ENCODE measurements at places on chromosomes 5 and 9.

GRCh38 chr9:129556491-129557191 is 64.3 kb downstream of the C9orf50 start:
- DNase-seq: no peak

DNA sequence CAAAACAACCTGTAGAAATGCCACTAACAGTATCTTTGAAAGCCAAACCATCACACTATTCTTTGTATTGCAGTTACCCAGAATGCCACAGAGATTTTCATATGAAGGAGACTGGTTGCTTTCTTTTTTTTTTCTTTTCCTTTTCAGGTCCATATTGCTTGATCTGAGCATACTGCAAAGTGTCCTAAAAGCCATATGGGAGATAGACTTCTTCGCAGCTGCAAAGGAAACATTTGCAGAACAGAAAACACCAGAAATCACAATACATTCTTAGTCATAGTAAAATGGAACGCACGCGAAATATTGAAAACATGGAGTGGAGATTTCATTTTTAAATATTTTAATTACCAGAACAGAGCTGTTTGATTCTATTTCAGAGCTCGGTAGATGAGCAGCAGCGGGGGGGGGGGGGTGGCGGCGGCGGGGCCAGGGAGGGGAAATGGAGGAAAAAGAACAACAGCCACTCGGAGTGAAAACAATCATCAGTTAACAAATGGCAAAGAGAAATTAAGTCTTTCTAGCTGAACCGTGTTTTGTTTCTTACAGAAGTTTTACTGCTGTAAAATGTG is 284.1 kb downstream of the NFIB start:
- no peak for DNase-seq

DNA sequence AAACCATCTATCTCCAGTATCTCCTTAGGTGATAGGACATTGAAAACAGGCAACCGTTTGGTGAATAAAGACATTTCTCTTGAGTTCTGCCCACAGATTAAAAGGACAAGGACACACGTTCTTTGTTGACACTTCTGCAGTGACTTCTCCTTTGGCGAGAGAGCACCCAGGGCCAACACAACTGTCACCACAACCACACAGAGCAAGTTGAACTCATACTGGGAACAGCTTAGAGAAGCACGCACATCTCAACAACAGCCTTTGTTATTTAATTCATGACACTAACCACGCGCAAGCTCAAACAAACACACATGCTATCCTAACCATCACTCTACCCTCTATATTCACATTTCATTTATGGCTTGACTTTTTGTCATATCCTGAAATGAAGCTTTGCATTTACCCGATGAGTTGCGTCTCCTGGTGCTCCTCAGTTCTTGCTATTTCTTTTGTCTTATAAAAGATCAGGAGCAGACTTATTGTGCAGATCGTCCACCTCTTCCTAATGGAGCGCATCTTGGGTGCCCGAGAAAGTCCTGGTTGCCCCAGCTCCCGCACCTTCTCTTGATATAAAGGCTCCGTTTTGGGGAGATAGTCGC is 543 bp downstream of the ST8SIA4 start:
- DNase-seq: no peak

DNA sequence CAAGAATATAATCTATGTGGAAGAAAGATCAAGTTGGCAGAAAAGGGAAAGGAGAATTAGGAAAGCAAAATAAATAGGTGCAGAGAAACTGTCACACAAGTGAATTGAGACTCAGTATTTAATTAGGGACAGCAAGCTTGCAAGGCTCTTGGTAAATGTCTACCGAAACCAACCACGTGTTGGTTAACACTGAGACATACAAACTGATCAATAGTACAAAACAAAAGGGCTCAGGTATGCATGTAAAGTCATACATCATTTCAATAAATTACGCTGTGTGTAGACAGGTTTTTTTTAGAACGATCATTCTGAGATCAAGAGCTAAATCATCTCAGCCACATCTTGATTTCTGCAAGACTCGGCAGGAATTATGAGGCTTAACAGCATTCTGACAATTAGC is 225.4 kb downstream of the EBF1 start:
- no peak for DNase-seq

GRCh38 chr5:106862450-106863193 is 808.1 kb downstream of the EFNA5 start:
- no peak for DNase-seq

GRCh38 chr5:68449380-68449779 is 233.8 kb downstream of the PIK3R1 start:
- no peak for DNase-seq

DNA sequence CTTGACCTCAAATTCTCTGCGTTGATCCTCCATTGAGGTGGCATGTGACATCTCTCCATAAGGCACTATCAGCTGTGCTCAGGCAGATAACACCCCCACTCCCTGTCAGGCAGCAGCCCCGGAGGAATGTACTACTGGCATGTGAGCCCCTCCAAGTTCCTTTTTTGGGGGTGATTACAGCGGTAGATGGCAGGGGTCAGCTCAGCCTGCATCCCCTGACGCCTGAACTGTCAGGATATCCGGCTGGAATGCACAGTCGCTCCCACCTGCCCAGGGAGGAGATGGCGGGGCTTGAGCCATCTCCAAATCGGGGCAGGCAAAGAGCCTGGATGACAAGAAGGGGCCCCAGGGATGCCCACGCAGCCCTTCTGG is 40.8 kb downstream of the FAM78A start:
- DNase-seq: no peak

GRCh38 chr5:176610435-176610773 is 448 bp upstream of the GPRIN1 start:
- no peak for DNase-seq
